ENCODE measurements at places on chromosomes 12 and 14.

DNA sequence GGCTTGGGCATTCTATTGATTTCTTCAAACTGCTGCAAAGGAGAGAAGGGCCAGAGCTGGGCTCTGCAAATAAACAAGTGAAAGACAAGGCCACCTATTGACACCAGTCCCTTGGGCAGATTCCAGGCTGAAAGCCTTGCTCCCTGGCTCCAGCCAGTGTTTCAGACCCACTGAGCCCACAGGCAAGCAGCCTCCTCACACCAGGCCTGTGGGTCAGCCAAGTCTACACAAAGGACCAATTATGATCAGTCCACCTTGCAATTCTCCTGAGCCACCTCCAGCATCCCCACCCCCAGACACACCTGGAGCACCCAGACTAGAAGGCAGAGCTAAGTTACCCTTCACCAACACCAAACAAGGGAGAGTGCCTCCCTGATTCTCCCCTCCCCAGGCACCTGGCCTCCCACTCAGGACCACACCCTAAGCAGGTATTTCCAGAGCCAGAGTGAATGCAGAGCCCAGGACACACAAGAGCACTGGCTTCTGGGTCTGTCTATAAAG is 13.8 kb downstream of the ACTN1 start:
- no peak for DNase-seq

GRCh38 chr12:118603610-118604361 is 227.4 kb downstream of the SUDS3 start:
- no peak for DNase-seq

DNA sequence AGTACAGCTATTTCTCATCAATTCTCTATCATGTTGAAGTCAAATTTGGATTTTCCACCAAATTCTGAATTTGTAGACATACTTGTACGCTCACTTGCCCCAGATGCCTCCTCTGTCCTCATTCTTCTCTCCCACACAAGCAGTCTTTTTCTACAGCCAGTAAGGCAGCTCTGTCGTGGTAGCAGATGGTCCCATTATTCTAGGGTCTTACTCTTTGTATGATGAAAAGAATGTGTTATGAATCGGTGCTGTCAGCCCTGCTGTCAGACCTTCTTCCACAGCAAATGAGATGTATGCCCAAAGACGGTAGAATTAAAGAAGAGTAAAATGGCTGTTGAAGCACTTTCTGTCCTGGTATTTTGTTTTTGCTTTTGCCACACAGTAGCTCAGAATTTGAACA is 17.2 kb upstream of the PAPLN start:
- no peak for DNase-seq

DNA sequence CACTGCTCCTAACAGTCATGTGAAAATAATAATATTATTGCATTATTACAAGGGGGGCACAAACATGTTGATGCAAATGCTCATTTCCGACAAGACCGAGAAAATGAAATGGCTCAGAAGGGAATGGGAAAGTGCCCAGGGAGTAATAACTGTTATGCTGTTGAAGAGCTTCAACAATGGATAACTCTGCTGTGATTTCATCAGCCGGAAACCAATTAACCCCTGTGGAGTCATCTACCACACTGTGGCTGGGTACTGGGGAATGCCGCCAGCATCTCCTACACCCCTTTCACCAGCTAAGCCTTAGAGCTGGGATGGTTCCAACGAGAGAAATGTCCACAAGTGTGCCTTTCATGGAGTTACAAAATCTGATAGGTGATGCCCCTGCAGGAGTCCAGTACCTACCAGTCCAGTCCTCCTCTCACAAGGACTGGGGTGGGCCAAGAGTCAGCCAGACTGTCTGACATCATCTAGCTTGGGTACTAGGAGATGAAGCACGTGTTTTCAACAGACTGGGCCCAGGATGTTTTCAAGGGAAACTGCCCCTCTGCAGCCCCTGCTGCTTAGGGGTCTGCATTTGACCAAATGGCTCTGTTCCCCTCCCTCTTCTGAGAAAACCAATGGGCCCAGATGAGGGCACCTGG is 509.3 kb upstream of the CCDC196 start:
- DNase-seq: no peak

- no peak for DNase-seq
Measured at GRCh38 chr12:105539735-105540134, 209.2 kb downstream of the C12orf75 start.

GRCh38 chr12:130579231-130579630 is 136.9 kb downstream of the RIMBP2 start:
- DNase-seq: no peak

- DNase-seq: no peak
Measured at GRCh38 chr12:16807731-16808130, 201.8 kb upstream of the LMO3 start.

DNA sequence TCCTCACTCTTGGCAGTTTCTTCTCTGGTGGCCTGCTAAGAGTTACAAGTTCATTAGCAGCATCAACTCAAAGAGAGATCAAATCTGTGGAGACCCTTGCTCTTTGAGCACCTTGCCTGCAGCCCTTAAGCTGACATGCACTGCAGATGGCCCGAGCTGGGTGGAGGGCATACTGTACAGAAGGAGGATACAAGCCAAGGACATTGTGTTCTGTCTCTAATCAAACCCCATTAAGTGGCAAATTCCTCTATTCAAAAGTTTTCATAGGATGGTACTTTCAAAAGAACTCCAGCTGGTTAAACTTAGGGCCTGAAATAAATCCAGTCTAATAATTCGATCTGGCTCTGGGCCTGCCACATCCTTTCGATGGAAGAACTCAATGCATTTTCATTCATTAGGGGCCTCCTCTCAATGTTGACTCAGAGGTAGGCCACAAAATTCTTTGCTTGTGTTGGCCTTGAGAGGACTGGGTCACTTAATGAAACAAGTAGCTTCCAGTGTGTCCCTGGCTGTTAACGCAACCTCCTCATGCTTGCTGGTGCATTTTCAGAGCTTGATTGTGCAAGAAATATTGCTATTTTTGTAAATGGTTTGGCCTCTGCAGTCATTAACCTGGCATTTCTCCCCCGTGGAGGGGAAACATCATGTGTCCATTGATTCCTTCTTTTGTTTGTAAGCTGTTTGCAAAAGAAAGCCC is 318.2 kb downstream of the NUAK1 start:
- DNase-seq: no peak

- no peak for DNase-seq
Measured at GRCh38 chr14:84042992-84043391, 1487.0 kb upstream of the FLRT2 start.

DNA sequence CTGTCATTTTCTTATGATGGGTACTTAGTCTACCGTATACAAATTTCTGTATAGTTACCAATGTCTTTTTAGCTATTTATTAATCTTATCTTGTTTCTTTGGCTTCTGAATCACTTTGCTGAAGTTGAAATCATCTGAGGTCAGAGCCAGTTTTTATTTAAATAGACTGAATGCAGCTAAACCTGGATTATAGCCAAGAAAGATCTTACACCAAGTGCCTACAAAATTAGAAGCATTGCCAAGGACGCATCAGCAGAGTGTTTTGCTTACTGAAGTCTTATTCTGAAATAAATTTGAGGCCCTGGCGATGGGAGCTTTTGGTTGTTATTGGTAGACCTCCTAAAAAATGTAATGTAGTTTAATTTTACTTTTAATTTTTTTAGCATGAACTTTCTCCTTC is 128.2 kb downstream of the RGS6 start:
- DNase-seq: no peak

- DNase-seq: no peak
Measured at GRCh38 chr12:15977999-15978951, 67.1 kb downstream of the DERA start.

GRCh38 chr12:52208424-52209165 is 16.8 kb upstream of the KRT80 start:
- no peak for DNase-seq

GRCh38 chr14:99035712-99036610 is 236.0 kb downstream of the BCL11B start:
- DNase-seq: no peak

GRCh38 chr12:106255952-106256351 is 8.1 kb upstream of the CKAP4 start:
- no peak for DNase-seq

- DNase-seq: no peak
Measured at GRCh38 chr14:63759456-63759855, 31.6 kb upstream of the SGPP1 start.

DNA sequence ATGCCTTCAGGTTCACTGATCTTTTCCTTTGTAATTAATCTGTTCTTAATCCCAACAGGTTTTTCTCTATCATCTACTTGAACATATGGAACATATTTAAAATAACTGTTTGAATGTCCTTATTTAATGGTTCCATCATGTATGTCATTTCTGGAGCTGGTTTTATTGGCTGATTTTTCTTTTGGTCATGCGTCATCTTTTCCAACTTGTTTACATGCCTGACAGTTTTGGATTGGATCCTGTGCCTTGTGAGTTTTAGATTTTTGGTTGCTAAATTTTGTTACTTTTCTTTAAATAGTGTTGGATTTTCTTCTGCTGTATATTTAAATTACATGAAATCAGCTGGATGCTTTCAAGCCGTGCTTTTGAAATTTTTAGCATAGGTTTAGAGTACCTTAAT is 237.3 kb upstream of the DAAM1 start:
- DNase-seq: no peak

GRCh38 chr12:132222808-132223173 is 78.5 kb downstream of the NOC4L start:
- no peak for DNase-seq

- no peak for DNase-seq
Measured at GRCh38 chr14:105847400-105847799, 321.0 kb downstream of the TMEM121 start.

DNA sequence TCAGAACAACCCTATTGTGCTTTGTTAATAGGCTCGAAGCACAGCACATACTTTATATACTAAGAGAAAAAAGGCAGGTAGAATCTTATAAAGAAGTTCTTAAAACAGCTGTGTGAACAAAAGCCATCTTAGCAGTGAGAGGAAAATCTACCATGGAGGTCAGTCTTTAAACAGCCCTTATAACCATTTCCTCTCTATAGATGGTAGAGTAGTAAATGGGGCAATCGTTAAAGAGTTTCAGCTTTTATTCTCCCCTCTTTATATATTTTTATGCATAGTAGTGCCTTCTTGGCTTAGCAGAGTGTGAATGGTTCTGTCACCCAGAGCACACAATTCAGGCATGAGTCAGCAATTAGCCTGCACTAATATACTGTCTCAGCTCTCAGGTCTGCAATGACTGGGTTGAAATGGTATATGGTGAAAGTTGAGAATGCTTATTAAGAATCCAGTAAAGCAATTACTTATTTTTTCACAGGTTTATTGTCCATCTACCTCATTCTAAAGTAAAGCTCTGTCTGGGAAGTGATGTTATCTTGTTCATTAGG is 305.0 kb downstream of the NELL2 start:
- DNase-seq: no peak

DNA sequence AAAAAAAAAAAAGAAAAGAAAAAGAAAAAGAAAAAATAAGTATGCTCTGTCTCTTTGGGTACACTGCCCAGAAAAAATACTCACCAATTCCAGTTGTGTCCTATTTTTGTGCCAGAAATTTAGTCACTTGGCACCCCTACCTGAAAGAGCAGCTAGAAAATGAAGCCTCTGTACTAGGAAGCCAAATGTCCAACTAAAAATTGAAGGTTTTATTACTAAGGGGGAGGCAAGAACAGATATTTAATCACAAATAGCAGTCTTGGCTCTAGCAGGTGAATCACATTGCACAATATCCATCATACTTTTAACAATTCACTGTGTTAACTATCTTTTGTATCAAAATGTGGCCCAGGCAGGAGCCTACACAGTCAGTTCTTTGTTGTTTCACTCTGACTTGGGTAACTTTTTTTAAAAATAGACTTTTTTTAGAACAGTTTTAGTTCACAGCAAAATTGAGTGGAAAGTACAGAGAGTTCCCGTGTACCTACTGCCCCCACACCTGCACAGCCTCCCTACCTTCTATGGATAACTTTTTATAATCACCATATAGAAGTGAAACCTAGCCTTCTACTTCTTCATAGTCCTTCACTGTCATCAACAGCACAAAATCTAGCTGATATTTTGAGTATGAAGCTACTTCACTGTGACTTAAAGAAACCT is 87.1 kb upstream of the ATF7IP start:
- no peak for DNase-seq

DNA sequence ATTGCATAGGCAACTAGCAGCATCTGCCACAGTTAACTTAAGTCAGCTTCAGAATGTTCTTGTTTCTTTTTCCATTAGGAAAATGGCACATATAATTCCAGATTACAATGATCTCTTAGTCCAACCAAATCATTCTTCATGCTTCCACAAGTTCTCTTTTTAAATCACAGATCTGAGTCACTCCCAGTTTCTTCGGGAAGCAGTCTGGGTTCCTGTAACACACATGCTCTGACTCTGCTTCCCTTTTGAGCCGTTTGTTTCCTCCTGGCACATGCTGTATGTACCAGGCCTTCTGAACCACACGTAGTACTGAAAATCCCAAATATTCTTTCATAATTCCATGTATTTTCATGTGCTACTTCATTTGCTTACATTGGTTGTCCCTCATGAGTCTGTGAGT is 388.8 kb upstream of the PDE3A start:
- no peak for DNase-seq

DNA sequence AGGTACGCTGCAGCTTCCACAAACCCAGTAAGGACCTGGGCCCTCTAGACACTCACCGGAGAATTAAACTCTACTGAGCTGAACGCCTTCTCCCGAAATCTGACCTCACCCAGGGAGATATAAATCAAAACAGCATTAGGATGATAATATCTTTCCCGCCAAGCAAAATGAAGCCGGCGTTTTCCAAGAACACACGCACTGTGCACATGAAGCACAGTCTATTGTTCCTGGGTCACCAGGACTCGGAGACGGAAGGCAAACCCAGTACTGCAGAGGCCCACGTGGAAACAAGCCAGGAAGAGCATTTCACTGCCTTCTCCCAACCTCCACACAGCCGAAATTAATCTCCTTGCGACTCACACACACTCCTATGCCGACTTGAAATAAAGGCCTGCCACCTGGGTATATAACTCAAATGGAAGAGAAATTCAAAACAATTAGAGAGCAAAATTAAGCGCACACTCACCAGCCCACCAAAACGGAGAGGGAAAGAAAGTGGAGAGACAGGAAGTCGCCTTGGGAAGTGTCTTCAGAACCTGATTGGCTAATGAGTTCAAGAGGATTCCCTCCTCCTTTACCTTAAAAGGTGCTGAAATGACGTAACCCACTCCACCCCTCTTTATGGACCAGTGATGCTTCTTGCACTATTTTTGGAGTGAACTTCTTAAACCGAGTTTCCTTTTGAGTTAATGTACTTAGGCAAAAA is at the start of gene CCNB1IP1:
Gene CCNB1IP1 (minus strand): TSS at position 492 of the 706 bp plus-strand sequence. CDS start 16,756 bp downstream, outside the sequence.
- peak; percentile 63 for DNase-seq

DNA sequence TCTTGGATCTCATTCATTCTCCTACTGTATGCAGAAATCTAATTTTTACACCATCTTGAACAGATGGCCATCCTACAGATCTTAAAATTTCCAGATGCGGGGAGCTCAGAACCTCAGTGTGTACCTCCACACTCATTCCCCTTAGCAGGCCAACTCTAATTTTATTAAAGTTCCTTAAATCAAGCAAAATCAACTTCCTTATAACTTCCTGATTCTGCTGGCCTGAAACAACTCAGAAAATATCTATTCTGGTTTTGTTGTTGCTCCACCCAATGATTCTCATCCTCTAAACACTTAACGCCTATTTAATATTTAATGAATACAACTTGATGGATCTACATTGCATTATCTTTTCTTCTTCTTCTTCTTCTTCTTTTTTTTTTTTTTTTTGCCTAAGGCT is 3.1 kb downstream of the EMP1 start:
- DNase-seq: no peak

- no peak for DNase-seq
Measured at GRCh38 chr12:112017041-112017440, 3.8 kb downstream of the ERP29 start.

- DNase-seq: no peak
Measured at GRCh38 chr12:90216815-90217214, 508.2 kb upstream of the ATP2B1 start.

Data from erythroblast (primary cell).